ENCODE measurements at places on chromosomes 2 and 18.

DNA sequence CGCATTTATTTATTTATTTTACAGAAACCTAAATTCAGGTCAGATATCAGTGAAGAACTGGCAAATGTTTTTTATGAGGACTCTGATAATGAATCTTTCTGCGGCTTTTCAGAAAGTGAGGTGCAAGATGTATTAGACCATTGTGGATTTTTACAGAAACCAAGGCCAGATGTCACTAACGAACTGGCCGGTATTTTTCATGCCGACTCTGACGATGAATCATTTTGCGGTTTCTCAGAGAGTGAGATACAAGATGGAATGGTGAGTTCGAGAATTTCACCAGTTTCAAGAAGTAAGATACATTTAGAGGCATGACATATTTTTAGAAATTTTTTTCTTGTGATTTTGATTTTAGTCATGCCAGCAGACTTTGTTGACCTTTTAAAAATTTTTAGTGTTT is 4.6 kb downstream of the CDCA7 start:
- DNase-seq = no peak

DNA sequence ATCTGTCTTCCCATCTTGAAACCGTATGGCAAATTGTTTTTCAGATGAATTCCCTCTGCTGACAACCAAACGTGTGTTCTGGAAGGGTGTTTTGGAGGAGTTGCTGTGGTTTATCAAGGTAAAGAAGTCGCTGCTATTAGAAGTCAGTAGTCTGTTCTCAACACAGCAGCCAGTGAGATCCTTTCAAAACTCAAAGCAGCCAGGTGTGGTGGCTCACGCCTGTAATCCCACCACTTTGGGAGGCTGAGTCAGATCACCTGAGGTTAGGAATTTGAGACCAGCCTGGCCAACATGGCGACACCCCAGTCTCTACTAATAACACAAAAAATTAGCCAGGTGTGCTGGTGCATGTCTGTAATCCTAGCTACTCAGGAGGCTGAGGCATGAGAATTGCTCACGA is 2.1 kb downstream of the TYMS start:
- no peak for DNase-seq

GRCh38 chr2:173062801-173063200 is 12.8 kb upstream of the MAP3K20 start:
- no peak for DNase-seq

- DNase-seq = no peak
These were observed 358.9 kb upstream of the ETAA1 start for GRCh38 chr2:67038195-67038594.

DNA sequence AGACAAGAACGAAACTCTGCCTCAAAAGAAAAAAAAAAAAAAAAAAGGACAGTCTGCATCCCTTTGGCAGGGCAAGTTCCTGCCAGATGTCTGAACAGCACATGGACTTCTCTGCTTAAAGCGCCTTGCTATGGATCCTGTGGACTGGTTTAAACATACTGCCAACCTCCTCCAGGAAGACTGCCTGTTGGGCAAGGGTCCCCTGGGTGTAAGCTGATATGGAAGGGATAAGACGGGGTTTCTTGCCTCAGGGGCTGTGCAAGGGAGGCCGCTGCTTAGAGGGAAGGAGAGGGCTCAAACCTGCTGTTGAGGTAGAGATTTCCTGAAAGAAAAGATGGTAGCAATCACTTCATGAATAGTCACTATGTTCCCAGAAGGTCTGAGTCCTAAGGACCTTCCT is 22.2 kb downstream of the SKA1 start:
- DNase-seq = no peak

GRCh38 chr2:114729026-114729425 is 286.6 kb downstream of the DPP10 start:
- DNase-seq = no peak

DNA sequence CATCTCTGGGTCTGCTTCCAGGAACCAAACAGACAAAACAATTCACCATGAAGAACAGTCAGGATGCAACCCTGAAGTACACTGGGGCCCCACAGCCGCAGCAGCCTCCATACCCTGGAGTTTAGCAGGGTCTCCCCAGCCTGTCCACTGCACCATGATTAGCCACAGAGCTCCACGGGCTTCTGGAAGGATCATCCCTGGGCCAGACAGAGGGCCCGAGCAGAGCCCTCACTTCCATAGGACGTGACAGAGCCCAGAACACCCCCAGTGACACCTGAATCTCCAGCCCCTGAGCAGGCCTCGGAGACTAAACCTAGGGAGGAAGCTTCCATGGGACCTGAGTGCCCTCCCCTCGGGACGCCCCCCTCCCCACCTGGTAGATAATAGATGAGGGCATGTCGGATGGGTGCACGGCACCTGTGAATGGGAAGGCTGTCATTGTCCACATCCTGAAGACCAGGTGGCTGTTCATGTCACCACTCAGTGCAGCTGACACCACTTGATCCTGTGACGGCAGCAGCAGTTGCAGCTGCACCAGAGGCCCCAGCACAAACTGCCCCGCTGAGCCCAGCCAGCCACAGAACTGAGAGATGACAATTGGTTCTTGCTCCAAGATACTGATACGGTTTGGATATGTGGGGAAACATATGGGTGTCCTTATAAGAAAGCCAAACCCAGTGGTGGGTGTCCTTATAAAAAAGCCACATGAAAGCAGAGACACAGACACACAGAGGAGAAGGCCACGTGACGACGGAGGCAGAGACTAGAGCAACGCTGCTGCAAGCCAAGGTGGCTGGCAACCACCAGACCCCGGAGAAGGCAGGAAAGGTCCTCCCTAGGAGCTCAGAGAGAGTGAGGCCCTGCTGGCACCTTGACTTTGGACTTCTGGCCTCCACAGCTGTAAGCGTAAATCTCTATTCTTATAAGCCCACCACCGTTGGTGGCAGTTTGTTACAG is 23.2 kb downstream of the KIF1A start:
- DNase-seq = no peak

DNA sequence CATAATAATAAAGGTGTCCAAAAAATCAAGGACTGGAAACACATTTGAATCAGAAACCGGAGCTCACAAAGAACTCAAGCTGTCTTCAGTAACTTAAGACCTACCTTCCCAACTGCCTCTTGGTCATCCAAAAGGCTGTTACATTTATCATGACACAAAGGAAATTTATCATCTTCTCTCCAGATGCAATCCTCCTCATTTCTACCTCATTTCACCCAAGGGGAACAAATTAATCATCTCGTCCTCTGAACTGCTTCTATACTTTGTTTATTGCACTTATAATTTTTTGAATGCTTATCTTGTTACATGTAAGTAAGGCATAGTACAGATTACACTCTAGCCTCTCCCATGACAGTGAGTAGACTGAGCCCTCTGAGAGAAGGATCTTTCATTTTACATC is 105.1 kb upstream of the RGPD4 start:
- no peak for DNase-seq

- DNase-seq = no peak
These were observed 28.8 kb upstream of the INHBB start for GRCh38 chr2:120317180-120317533.

- no peak for DNase-seq
These were observed 87.7 kb upstream of the CXCR4 start for GRCh38 chr2:136205615-136206014.

- no peak for DNase-seq
These were observed 5.4 kb upstream of the KCNJ13 start for GRCh38 chr2:232781765-232782164.

GRCh38 chr18:79421275-79421857 is 25.6 kb downstream of the NFATC1 start:
- no peak for DNase-seq

DNA sequence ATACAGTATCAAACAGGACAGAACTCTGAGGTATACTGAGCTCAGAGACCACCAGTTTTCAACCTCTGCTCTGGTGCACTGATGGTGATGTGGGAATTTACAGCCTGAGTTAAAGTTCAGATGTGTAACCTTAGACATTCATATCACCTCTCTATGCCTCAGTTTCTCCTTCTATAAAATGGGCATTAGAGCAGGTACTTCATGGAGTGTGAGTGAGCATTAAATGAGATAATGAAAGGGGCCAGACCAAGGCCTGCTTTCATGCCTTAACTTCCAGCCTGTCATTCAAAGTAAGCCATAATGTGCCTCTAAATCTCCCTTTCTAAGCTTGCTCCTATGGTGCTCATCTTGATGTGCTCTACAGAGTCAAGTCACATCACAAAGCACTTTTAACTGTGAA is 8.4 kb downstream of the ACVR1 start:
- no peak for DNase-seq

DNA sequence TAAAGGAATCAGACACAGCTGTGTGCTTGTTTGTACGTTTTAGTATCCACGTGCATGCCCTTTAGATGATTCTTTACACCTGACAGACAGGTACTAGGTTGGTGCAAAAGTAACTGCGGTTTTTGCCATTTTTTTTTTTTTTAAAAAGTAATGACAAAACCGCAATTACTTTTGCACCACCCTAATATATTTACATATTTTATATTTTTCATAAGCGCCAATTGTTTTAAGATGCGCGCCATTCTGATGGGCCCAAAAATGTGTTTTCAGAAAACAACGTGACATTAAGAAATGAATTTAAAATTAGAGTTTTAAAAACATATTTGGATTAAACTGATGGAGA is 972 bp upstream of the COBLL1 start:
- DNase-seq = no peak

- no peak for DNase-seq
These were observed 132.0 kb downstream of the EML6 start for GRCh38 chr2:54855434-54855833.

DNA sequence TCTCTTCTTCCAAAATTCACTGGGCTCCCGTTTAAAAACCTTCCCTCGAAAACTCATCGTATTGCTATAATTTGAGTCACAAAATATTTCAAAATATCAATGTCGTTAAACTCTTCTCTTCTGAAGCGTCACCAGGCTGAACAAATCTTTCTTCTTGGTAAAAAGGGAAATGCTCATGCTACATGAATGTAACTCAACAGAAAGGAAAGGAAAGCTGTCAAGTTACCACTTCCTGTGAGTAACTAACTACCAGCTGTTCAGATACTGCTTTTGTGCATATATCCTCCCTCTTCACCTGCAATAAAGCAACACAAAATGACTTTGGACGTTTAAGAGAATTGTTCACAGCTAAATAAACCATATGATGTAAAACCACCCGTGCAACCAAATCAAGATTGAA is 95.4 kb downstream of the DOCK10 start:
- DNase-seq = no peak

DNA sequence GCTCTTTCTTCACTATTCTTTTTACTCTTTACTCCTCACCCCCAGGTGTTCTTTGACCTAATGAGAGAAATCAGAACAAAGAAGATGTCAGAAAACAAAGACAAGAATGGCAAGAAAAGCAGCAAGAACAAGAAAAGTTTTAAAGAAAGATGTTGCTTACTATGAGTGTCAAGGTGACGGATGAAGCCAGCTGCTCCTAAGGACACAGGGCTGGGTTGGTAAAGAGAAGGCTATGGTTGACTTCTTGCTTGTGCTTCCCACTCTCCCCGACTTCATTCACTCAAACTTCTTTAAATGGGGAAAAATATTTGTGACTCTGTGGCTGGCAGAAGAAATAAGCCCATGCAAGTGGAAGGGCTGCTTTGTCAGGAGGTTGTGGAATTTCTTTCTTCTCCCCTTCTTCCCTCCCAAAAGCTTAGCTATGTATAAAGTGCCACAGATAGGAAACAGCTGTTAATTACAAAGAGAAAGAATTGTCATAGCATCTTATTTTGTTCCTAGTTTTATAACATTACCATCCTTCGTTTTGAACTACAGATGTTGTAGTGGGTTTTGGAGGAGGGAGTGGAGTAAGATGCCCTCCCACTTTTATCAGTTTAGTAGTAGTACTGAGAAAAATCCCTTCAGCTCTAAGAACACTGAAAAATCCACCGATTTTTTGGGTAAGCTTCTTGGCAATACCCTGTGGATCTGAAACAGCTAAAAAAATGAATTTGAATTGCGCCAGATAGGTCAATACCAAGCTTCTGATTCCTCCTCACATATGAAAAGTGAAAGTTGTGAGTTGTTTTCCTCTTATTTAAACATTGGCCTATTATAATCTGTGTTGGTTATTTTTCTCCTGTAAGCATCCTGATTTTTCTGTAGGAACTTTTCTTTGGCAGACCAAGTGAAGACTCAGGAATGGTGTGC is 40.7 kb downstream of the RALB start:
- DNase-seq = no peak

DNA sequence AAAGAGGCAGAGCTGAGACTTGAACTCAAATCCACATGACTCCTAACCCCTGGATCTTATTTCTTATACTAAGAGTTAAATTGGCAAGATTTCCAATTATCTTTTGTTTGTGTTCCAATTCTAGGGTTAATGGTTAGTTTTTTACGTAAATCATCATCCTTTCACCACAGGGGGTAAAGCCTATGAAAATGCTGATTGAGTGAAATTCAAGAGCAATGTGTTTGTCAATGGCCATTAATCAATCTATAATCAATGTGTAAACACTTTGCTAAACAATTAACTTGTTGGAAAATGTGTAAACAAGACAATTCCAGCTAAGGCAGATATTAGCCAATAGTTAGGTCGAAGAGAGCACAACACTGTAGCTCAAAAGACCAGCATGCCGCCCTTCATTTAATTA is 376.5 kb upstream of the ACVR2A start:
- no peak for DNase-seq

GRCh38 chr18:51711298-51711889 is 513.9 kb upstream of the MEX3C start:
- DNase-seq = no peak

DNA sequence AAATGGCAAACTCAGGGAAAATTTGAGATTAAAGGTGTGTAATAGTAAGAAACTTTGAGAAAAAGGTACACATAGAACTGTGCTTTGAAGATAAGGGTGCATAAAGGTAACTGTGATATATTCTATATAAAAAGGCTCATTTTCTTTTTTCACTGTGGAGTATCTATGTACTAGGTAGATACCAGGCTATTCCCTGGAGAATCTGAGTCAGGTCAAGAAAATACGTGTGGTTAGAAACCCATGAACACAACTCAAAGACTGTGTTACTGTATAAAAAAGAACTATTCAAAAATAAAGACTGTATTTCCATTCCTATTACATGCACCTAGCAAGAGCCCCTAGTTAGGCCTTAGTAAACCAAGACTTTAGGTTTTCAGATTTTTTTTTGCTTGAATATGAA is 100.1 kb upstream of the GRB14 start:
- DNase-seq = no peak

DNA sequence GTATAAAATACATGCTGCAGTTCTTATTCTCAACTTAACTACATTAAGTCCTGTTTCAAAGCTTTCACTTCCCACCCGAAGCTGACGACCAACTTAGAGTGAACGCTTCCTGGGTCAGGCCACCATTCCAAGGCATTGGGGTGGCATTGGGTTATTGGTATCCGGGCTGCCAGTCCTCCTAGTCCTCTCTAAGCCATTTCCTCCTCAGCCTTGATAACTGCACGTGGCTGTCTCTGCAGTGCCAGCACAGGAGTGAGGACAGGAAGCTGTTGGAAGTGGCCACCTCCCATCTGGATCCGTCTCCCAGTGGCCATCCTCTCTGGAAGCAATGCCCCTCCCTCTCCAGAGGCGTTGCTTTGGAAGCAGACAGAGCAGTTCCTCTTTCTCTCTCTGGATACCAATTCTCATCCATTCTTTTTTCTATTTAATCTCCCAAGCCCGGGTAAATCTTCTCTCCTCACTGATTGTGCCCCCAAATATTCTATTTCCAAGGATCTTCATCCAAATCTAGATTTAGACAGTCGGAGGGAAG is 354.7 kb downstream of the EIPR1 start:
- no peak for DNase-seq

GRCh38 chr2:170143045-170143717 is 34.8 kb upstream of the MYO3B start:
- no peak for DNase-seq

- no peak for DNase-seq
These were observed 321.5 kb upstream of the FSIP2 start for GRCh38 chr2:185417111-185417510.
